Activated naive CD8-positive, alpha-beta T cell treated with anti-CD3 and anti-CD28 coated beads, Interleukin-2, amount 10 ng/mL, durations not matched to agents 7 days and 5 days (primary cell): ENCODE measurements at places on chromosomes 5 and 9. TPM values are rescaled to one million over a fixed set of nuclear protein-coding genes. Genes with fewer than 3 reads are reported as not detected.

RHOBTB3 gene
- total RNA-seq, result 0.06 TPM

TMEM267 gene
- 13.6 TPM for total RNA-seq

GIN1 gene
- 10.7 TPM for total RNA-seq

SH3TC2 gene
- total RNA-seq, result not detected

CDKN2B-AS1 gene
- 3.7 TPM for total RNA-seq

TOR4A gene
- 8.1 TPM for total RNA-seq

GLDC gene
- not detected for total RNA-seq

PCDHA11 gene
- total RNA-seq, result not detected

S100Z gene
- 1.9 TPM for total RNA-seq

CMBL gene
- 2.8 TPM for total RNA-seq

ATOX1 gene
- 42.7 TPM for total RNA-seq

DNA sequence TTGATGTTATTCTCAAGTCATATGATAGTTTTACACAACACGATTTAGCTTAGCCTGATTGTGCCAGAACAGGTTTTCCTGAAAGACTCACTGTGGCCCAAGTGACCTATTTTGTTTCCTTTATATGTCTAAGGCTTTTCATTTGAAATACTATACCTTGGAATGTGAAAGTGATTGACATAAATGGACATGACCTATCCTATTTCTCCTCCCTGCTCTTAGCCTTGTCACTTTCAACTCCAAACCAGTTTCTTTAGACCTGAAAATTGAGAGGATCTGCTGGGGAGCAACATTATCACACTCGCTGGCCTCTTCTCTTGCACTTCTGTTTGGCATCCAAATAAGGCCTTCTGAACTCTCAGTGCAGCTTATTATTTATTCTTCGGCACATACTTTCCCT, 496.8 kb downstream of the MAT2B start:
- no peak for DNase-seq

- no peak for DNase-seq
Measured at GRCh38 chr9:93697352-93698139, 121.2 kb downstream of the PHF2 start.

- no peak for DNase-seq
Measured at GRCh38 chr9:71685988-71686387, 82.3 kb downstream of the CEMIP2 start.

DNA sequence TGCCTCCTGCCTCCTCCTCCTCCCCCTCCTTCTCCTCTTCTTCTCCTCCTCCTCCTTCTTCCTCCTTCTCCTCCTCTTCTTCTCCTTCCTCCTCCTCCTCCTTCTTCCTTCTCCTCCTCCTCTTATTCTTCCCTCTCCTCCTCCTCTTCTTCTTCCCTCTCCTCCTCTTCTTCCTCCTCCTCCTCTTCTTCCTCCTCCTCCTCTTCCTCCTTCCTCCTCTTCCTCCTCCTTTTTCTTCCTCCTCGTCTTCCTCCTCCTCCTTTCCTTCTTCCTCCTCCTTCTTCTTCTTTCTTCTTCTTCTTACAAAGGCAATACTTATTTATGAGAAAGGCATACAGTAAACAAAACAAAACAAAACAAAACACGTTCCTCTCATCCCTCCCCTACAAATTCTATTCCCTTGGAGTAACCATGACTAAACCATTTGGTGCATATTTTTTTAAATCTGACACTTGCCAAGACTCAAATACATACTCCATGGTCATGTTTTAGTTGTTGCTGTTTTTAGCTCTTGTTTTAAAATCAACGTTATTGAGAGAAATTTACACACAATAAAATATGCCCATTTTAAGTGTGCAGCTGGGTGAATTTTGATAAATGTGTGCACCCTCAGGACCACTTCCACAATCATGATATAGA, 135.6 kb downstream of the FOXD1 start:
- no peak for DNase-seq

DNA sequence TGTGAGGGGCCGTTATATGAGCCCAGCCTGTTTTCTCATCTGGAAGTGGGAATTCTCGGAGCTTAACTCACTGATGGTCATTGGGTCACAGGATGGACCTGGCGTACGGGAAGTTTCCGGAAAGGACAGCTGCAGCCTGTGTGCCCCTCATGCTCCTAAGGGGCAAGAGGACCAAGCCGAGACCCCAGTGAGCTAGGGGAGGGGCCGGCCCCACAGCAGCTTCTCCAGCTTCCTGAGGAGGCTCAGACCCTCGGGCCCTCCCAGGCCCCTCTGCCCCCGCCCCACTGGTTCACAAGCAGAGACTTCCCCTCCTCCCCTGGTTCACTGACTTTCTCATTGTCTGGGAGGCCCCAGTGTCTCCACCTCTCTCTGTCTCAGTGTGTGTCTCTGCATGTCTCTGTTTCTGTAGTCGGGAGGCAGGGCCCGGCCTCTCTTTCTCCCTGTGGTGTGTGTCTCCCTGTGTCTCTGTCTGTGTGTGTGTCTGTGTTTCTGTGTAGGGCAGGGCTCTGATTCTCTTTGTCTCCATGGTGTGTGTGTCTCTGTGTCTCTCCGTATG, 32.3 kb upstream of the FIBCD1 start:
- no peak for DNase-seq

DNA sequence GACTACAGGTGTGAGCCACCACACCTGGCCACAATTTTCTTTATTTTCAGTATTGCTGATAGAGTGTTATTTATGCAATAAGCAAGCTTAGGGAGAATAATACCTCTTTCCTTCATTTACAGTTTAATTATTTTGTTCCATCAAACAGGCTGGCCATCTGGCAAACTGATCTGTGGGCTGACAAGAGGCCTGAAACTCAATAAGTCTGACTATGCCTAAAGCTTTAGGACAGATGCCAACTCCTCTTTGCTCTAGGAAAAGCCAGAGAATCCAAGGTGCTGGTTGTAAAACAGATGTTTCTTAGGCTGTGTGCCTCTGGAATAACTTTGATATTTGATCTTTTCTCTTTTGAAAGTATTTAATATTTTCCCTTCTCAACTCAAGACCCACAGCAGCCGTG, 98.4 kb downstream of the TARS1 start:
- no peak for DNase-seq

GRCh38 chr9:77063645-77064285, 44.3 kb downstream of the FOXB2 start:
- no peak for DNase-seq

GRCh38 chr9:14135421-14135820, 178.5 kb downstream of the NFIB start:
- DNase-seq, result no peak

DNA sequence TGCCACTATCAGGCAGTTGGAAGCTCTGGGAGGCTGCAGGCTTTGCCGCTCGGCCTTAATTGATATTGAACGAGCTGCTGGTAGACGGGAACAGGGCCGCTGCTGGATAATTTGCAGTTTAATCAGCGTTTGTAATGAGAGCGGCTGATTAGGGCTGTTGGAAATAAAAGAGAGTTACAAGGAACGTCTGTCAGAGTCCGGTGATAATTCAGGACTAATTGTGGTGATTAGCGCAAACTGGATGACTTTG, 68.2 kb upstream of the TBCA start:
- no peak for DNase-seq

DNA sequence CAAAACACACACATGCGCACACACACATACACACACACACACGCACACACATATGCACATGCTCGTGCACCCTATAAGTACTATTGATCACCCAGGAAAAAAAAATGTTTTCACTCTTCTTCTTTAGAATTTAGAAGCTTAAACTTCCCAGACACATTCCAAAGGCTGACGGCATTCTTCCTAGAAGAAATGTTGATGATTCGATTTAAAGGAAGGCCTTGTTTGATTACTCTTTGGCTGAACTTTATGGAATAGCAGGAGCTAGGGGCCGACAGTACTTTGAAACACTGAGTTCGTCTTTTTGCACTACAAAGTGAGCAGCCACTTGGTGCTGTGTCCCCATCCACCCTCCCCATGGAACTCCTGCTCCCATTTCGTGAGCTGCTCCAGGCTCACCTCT, 113.2 kb downstream of the EGFLAM start:
- DNase-seq, result no peak

DNA sequence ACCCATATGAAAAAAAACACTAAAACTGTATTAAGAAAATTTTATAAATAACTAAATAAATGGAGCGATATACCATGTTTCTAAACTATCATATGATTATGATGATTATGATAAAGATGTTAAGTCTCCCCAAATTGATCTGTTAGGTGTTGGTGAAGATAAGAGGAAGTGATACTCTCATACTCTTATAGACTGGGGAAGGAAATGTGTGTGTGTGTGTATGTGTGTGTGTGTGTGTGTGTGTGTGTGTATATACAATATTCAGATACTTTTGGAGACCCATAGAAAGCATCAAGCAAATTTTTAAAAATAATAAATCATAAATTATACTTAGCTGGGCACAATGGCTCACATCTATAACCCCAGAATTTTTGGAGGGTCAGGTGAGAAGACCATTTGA, 62.9 kb downstream of the TMEM232 start:
- no peak for DNase-seq

DNA sequence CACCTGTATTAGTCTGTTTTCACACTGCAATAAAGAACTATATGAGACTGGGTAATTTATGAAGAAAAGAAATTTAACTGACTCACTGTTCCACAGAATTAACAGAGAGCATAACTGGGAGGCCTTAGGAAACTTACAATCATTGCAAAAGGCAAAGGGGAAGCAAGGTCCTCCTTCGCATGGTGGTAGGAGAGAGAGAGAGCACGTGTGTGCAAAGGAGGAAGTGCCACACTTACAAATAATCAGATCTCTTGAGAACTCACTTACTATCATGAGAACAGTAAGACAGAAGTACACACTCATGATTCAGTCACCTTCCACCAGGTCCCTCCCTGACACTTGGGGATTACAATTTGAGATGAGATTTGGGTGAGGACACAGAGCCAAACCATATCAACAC, 258.7 kb downstream of the TRIM32 start:
- DNase-seq, result no peak

DNA sequence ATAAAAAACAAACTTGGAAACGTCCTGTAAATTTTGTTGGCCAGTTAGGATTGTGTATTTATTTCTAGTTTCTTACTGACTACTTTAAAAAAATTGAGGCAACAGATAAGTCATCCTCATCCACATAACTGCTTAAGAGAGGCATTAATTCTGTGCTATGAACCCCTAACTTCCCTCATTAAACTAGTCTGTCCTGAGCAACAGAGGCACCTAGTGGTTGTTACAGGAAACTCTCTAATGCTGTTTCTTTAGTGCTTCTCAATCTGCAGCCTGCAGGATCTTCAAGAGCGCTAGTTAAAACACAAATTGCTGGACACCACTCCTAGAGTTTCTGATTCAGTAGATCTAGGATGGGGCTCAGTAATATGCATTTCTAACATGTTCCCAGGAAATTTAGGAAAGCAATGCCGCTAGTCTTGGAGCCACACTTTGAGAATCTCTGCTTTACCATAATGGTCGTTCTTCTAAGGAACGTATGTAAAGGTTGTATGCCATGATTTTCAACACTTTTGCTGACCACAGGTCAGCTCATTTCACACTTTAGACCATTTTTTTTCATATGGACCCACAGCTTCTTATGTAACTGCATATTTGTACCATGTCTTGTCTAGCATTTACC, 410.1 kb upstream of the SMARCA2 start:
- DNase-seq, result no peak

GRCh38 chr9:14310311-14310710, 3.6 kb downstream of the NFIB start:
- no peak for DNase-seq

DNA sequence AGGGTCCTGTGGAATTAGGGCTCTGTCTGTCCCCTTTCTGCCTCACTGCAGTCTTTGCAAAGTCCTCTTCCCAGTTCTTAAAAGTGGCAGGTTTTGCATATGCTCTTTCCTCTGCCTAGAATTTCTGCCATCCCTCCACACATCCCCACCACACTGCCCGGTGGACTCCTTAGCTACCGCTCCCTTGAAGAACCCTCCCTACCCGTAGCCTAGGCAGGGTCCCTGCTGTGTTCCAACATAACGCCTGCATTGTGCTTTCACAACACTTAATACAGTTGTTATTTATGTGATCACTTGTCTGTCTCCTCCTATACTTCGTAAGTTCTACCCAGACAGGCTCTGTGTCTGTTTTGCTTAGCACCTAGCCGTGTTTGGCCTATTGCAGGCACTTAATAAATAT, 142.5 kb upstream of the DMRT1 start:
- DNase-seq, result no peak

DNA sequence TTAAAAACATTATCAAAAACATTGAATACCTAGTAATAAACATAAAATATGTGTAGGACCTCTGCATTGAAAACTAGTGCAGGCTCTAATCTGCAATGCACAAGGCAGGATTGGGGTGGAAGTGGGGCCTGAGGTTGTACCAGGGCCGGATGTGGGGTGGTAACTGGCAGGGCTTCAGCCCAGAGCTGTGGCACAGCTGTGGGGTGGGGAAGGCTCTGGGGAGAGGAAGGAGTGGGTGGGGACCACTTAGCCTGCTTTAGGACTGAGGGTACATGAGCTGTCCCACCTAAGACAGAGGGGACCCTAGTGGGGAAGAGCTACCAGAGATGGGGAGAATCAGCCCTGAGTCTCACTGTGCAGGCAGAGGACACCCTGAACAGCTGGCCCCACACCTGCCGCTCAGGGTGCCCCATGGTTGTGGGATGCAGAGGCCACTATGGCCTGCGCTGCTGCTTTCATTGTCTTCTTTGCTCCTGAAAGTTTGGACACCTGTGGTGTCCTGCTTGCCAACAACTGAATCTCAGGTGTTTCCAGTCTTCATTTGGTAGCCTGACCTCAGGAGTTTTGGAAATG, 311.4 kb downstream of the TLE4 start:
- peak; percentile 76 for DNase-seq

- no peak for DNase-seq
Measured at GRCh38 chr9:105023788-105024187, 95.8 kb upstream of the ABCA1 start.

DNA sequence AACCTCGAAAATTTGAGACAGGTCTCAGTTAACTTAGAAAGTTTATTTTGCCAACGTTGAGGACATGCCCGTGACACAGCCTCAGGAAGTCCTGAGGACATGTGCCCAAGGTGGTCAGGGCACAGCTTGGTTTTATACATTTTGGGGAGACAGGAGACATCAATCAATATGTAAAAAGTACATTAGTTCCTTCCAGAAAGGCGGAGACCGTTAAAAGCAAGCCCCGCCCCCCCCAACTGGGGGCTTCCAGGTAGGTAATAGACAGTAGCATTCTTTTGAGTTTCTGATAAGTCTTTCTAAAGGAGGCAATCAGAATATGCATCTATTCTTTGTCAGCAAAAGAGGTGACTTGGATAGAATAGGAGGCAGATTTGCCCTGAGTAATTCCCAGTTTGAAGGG, 599 bp upstream of the MOCS2 start:
- no peak for DNase-seq

- DNase-seq, result peak; percentile 64
Measured at GRCh38 chr5:132012371-132013005, 1.0 kb upstream of the ACSL6 start.
